Sciatic nerve (tissue), 2 donors: ENCODE measurements at places on chromosomes 4 and X.

- DNase-seq, result no peak
These were observed 25.4 kb upstream of the TNIP3 start for GRCh38 chr4:121189326-121190215.

DNA sequence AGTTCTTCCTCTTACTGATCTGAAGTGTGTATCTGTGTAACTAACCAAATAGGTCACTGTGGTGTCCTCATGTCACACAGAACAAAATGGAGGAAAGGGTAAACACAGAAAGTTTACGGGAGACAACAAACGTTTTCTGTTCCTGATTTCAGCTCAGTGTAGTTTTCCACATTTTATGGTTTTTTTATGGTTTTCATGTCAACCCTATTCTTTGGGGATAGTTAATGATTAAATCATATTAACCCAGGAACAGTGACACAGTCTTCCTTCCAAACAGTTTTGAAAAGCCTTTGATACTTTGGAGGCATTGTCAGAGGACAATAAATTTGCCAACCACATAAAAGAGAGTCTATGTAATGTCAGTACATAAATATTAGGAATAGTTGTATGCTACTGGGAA, 4.2 kb downstream of the LNX1 start:
- DNase-seq, result no peak

DNA sequence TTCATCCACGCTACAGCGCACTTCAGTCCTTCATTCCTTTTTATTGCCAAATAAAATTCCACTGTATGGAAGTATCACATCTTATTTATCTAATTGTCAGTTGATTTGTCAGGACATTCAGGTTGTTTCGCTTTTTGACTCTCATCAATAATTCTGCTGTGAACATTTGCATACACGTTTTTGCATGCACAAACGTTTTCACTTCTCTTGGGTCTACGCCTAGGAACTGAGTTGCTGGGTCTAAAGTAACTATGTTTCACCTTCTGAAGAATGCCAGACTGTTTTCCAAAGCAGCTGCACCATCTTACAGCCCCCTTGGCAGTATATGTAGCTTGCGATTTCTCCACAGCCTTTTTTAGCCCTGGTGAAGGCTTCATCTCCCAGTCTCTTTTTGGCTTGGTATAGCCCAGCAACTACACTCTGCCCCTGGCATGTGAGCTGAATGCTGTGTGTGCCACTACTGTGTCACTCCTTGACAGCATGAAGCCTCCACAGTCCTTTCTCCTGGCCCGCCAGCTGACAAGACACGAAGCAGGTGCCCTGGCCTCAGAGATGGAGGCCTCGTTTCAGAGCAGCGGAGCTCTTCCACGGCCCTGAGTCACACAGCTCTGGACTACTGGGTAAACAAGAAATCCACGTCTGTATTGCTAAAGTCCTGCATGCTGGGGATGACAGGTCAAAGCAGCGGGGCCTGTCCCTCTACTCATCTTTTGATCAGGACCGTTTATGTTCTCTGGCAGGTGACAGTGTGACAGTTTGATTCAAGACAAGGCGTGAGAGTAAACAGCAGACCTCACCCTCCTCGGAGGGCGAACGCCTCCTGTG, 75.5 kb downstream of the NSUN7 start:
- DNase-seq, result no peak

GRCh38 chrX:20481632-20482031, 214.9 kb upstream of the RPS6KA3 start:
- DNase-seq, result no peak

DNA sequence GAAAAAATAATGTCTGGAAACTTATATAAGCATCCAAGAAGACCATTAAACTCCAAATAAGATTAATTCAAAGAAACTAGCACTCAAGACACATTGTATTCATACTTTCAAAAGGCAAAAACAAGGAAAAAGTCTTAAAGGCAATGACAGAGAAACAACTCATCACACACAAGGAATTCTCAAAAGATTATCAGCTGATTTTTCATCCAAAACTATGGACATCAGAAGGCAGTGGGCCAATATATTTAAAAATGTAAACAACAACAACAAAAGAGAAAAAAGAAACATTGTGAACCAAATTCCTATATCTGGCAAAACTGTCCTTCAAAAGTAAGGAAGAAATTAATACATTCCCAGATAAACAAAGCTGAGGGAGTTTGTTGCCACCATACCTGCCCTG, 711.4 kb upstream of the GALNTL6 start:
- no peak for DNase-seq

GRCh38 chr4:186260117-186260503, 5.9 kb upstream of the F11 start:
- DNase-seq, result no peak

DNA sequence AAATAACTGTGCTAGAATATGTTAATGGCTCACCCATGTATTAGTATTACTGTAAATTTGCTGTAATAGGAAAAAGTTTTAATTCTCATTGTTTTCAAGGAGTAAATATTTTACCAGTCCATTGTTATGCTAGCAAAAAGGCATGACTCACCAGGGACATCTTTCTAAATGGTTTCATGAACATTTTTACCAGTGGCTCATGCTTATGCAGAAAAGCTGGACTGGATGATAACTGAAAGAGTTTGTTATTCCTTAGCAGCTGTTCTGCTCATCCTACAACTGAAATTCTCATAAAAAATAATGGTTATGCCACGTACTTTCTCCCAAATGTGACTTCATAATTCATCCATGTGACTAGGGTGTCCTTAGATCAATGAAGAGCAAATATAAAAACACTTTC, 111.9 kb upstream of the PCDH18 start:
- DNase-seq, result no peak
